Hair follicle dermal papilla cell (primary cell): ENCODE measurements at places on chromosomes 1 and 21. TPM values are rescaled to one million over a fixed set of nuclear protein-coding genes. Genes with fewer than 3 reads are reported as not detected.

Gene F5
- not detected in 2 replicates for total RNA-seq

Gene LENEP
- total RNA-seq, result not detected in 2 replicates

Gene CELA2B
- total RNA-seq, result not detected in 2 replicates

Gene SLAMF7
- not detected in 2 replicates for total RNA-seq

Gene KAZN
- 12.3 and 14.1 TPM in 2 replicates for total RNA-seq

Gene KCNN3
- not detected in 2 replicates for total RNA-seq

Gene ALDH4A1
- 14.6 and 19.3 TPM in 2 replicates for total RNA-seq

Gene IL22RA1
- 0.12 TPM in 1 of 2 replicates, not detected in the other for total RNA-seq

Gene VWA5B1
- total RNA-seq, result not detected in 2 replicates

Gene HSPA6
- under 0.01 TPM in 1 of 2 replicates, not detected in the other for total RNA-seq

Gene OVAAL
- not detected in 2 replicates for total RNA-seq

Gene BCL10
- 26.8 and 29.4 TPM in 2 replicates for total RNA-seq

Gene SH3BGR
- 0.65 and 0.97 TPM in 2 replicates for total RNA-seq

Gene DDR2
- 472 and 517 TPM in 2 replicates for total RNA-seq

Gene ZMYND12
- 0.65 and 1.3 TPM in 2 replicates for total RNA-seq

Gene TTC39A
- total RNA-seq, result 1.5 and 1.9 TPM in 2 replicates

Gene FAM177B
- not detected in 2 replicates for total RNA-seq

Gene TTC3
- total RNA-seq, result 283 and 338 TPM in 2 replicates

Gene YRDC
- total RNA-seq, result 12.6 and 16.6 TPM in 2 replicates

Gene ST6GALNAC5
- 81.5 and 135 TPM in 2 replicates for total RNA-seq

Gene ZNF669
- total RNA-seq, result 5.6 and 10.5 TPM in 2 replicates

Gene GBP3
- total RNA-seq, result 36.8 and 50.5 TPM in 2 replicates

Gene SELP
- total RNA-seq, result not detected in 2 replicates

Gene NEXN
- total RNA-seq, result 5.4 and 9.6 TPM in 2 replicates

Gene ECM1
- 72.5 and 87.1 TPM in 2 replicates for total RNA-seq

Gene ZBTB7B
- total RNA-seq, result 29.2 and 31.7 TPM in 2 replicates

Gene GABPA
- total RNA-seq, result 27.1 and 34.6 TPM in 2 replicates

Gene HUNK
- total RNA-seq, result 1.2 and 1.8 TPM in 2 replicates

Gene CHD5
- total RNA-seq, result 0.12 and 0.16 TPM in 2 replicates

Gene FAM167B
- total RNA-seq, result 2.4 and 2.7 TPM in 2 replicates

Gene SERTAD4
- total RNA-seq, result 13.0 and 25.7 TPM in 2 replicates

Gene LAPTM5
- total RNA-seq, result 0.97 TPM in 2 replicates

Gene CD1C
- not detected in 2 replicates for total RNA-seq

Gene OPTC
- not detected in 2 replicates for total RNA-seq

Gene CYP4Z1
- not detected in 2 replicates for total RNA-seq

Gene NBPF10
- 1.9 and 2.4 TPM in 2 replicates for total RNA-seq

Gene RIPPLY3
- total RNA-seq, result 0.16 and 0.36 TPM in 2 replicates

Gene OR14A16
- not detected in 2 replicates for total RNA-seq

Gene CNIH3
- 7.4 and 9.2 TPM in 2 replicates for total RNA-seq

Gene TNN
- under 0.01 TPM in 1 of 2 replicates, not detected in the other for total RNA-seq

Gene BRINP3
- total RNA-seq, result 0.16 TPM in 1 of 2 replicates, not detected in the other

Gene PGBD5
- total RNA-seq, result 0.12 and 0.16 TPM in 2 replicates

Gene IL20
- total RNA-seq, result not detected in 2 replicates

Gene CYP4A11
- not detected in 2 replicates for total RNA-seq

Gene ITGB2
- total RNA-seq, result 2.1 and 3.4 TPM in 2 replicates
